ENCODE measurements at places on chromosomes 12 and 14.

- DNase-seq: no peak
These were observed 224.1 kb downstream of the ALX1 start for GRCh38 chr12:85504164-85504563.

- peak; percentile 34 for DNase-seq
These were observed 7.4 kb downstream of the ASCL1 start for GRCh38 chr12:102964872-102965271.

GRCh38 chr12:67541625-67541991 is 106.9 kb upstream of the DYRK2 start:
- no peak for DNase-seq

DNA sequence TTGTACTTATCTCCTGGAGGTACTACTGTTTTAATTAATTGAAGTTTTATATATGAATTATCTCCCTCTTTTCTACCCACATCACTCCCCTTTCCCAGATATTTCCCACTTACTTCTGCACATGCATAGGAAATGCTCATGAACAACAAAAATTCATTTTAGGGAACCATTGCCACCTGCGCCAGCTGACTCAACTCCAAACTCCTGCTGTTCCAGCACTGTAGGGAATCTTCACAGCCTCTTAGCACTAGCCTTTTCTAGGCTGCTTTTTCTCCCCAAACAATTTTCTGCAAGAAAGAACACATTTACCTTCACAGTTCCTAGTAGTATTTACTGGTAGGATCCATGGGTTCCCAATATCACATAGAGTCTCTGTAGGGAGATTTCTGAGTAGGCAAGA is 268.4 kb downstream of the LRFN5 start:
- peak; percentile 23 for DNase-seq

GRCh38 chr12:54373649-54374561 is 9.6 kb upstream of the GPR84 start:
- DNase-seq: no peak
